ENCODE measurements at places on chromosomes 7 and 10.
A peak's percentile ranks its signal among the peaks of the same experiment; 100 is the strongest.

GRCh38 chr10:49784681-49785080 lies 22.6 kb upstream of the OGDHL start:
- DNase-seq: no peak

GRCh38 chr7:1744296-1745017 lies 74.4 kb downstream of the ELFN1 start:
- no peak for DNase-seq

DNA sequence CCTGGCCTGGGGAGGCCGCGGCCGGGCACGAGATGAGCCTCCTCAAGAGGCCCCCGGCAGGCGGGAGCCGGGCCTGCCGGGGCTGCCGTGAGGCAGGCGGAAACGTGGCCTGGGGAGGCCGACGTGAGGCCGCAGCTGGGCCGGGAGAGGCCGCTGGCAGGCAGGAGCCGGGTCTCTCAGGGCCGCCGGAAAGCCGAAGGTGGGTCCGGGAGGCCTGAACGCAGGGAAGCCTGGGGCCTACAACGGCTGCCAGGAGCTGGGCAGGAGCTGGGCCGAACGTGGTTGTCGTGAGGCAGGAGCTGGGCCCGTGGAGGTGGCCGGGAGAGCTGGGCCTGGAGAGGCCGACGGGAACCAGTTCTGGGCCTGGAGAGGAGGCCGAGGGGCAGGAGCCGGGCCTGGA lies 171.9 kb downstream of the TPST1 start:
- DNase-seq: no peak

DNA sequence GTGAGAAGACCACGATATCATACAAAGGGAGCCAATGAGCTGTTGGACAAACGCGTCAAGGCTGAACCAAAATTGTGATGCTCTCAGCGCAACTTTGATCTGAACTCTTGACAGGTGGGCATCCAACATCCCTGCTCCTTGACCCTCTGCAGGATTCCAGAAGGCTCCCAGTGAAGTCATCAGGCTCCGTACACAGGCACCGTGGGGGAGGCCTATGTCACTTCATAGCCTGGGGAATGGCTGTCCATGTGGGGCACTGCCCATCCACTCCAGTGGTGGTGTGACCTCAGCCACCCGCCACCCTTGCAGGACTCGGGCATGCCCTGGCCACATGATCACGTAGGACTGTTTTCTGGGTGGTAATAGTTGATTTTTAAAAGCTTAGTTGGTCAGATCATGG lies 233.8 kb upstream of the GRB10 start:
- DNase-seq: no peak

GRCh38 chr7:141369422-141369821 lies 181.8 kb upstream of the AGK start:
- DNase-seq: peak; percentile 66

- DNase-seq: no peak
Observed at GRCh38 chr10:14705548-14706230, 69.0 kb downstream of the FAM107B start.

- DNase-seq: no peak
Observed at GRCh38 chr7:42753811-42754363, 158.0 kb downstream of the C7orf25 start.

DNA sequence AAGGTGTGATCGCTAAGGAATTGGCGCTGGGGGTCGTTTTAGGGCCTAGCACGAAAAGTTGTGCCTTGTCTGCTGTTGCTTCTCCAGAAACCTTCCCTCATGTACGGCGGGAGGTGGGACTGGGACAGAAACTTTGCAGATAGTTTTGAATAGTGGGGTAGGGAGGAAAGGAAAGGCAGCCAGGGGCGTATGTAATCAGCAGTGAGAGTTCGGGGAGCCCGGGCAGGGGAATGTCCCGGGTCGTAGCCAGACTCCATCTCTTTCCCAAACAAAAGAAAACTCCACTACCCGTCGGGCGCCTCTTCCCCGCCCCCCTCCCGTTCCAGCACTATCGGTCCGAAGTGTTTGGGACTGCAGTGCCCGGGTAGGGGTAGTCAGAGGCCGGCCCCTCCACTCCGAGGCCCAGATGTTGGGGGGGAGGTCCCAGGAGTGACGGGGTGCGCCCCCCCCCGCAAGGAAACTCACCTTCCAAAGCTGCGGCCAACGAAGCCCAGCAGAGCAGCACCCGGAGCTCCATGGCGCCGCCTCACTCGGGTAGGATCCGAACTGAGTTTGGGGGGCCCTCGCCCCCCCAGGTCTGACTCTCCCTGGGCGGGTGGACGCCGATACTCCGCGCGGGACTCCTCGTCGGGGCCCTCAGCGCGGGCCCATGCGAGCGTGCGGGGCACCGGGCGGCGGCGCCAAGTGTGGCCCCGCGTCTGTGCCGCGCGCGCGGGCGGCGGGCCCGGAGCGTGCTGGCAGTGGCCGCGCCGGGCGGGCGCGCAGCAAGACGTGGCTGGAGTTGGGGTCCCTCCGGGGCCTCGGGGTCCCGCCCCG lies 601 bp downstream of the EPHB4 start:
- no peak for DNase-seq

GRCh38 chr10:17213646-17214349 lies 12.3 kb upstream of the TRDMT1 start:
- DNase-seq: no peak

- no peak for DNase-seq
Observed at GRCh38 chr7:19161671-19162070, 16.4 kb upstream of the FERD3L start.

GRCh38 chr10:13614530-13615332 lies 28.0 kb downstream of the PRPF18 start:
- no peak for DNase-seq

DNA sequence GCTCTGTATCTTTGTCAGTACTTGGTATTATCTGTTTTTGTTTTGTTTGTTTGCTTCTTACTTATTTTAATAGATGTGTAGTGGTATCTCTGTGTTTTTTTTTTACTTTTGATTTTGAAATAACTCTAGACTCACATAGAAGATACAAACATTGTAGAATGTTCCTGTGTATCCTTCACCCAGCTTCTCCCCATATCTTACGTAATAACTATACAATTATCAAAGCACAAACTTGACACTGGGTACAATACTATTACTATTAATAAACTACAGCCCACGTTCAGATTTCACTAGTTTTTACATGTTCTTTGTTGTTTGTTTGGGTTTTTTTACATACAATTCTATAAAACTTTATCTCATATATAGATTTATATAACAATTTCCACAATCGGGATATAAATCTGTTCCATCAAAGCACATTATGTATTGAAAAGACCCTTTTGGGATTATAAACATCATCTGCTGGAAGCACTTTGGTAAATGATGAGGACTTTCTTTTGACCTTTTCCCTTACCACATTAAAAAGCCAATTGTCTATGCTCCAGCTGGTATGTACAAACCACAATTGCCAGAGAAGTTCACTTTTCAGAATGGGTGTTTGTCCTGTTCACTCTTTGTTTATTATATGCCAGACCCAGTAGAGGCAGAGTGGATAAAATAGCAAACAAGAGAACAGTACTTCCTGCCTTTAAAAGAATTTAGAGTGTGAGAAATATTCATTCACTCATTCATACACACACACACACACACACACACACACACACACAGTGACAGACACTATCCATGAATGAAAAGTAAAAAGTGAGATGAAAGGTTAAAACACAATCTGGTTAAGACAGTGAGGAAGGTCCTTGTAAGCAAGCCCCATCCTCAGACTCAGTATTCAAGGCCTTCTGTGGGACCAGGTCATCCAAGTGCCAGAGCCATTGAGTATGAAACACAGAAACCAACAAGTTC lies 113.0 kb downstream of the SGMS1 start:
- DNase-seq: no peak

GRCh38 chr10:85262992-85263391 lies 934.6 kb downstream of the CCSER2 start:
- DNase-seq: no peak

DNA sequence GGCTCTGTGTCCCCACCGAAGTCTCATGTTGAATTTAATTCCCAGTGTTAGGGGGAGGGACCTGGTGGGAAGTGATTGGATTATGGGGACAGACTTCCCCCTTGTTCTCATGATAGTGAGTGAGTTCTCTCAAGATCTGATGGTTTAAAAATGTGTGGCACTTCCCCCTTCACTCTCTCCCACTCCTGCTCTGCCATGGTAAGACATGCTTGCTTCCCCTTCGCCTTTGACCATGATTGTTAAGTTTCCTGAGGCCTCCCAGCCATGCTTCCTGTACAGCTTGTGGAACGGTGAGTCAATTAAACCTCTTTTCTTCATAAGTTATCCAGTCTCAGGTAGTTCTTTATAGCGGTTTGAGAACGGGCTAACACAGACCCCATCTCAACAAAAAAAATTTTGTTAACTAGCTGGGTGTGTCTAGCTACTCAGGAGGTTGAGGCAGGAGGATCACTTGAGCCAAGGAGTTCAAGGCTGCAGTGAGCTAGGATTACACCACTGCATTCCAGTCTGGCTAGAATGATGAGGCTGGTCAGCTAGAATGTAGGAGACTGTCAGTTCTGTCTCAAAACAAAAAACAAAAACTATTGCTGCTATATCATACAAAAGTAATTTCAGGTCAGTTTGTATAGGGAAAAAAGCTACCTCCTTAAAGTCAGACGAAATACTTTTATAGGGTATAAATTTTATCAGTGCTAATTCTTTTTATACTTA lies 57.7 kb downstream of the ATAD1 start:
- no peak for DNase-seq

GRCh38 chr10:127945948-127946711 lies 39.2 kb downstream of the PTPRE start:
- no peak for DNase-seq

DNA sequence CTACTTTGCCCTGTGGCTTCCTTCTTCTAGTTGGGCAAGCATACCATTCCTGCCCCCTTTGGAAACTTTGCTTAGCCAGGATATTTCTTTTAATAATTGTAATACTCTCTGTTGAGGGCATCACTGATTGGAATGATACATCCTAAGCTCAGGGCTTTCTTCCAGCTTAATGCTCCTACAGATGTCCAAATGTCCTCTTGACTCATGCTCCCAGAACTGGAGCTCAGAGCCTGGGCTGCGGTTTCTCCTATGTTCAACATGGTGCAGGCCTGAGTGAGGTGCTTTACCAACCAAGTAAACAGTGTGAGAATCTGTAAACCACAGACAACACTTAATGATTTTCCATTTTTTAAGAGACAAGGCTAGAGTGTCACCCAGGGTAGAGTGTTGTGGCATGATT lies 108.6 kb downstream of the LRRC4 start:
- DNase-seq: no peak

DNA sequence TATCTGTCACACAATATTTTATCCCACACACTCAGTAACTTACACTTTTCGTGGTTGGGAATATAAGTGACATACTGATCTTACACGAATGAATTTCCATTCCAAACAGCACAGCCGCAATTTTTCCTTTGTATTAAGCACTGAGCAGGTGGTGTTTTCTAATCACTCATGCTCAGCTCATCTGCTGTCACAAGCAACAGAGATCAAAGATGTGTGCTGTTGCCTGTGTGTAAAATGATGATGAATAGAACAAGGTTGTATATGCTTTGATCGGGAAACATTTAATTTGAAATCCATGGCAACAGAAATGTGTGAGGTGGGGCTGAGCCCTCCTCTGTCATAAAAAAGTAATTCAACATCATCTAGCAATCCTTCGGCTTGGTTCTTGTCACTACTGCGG lies 927.7 kb upstream of the MBL2 start:
- DNase-seq: no peak

- DNase-seq: no peak
Observed at GRCh38 chr10:100446130-100446761, 16.6 kb upstream of the WNT8B start.

DNA sequence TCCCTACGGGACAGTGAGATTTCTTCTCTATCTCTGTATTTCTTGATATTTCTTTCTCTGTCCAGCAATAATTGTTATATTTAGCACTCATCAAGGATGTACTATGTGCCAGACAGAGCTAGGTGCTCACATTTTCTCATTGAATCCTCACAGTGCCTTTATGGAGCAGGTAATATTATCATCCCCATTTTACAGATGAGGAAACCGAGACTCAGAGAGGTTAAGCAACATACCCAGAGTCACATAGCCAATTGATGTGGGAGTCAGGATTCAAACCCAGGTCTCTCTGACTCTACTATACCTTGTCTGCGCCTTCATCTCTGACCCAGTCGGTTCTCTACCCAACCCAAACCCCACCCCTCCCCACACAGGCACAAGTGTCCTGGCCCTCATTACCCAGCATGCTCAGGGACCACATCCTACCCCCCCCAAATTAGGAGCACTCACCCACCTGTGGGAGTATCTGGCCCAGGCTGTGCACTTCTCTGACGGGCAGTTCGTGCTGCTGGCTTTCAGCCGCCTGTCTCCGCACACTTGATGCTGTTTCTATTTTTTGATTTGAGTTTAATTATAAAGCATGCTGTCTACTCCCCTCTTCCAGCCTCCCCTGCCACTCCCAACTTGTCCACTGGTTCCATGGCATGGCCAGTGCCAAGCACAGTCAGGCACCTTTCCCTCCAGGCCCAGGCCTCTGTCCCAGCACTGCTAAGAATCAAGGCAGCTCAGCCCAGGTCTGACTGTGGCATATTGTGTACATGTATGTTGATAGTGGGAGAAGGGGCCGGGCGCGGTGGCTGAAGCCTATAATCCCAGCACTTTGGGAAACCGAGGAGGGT lies 9.8 kb upstream of the SAMD8 start:
- no peak for DNase-seq

DNA sequence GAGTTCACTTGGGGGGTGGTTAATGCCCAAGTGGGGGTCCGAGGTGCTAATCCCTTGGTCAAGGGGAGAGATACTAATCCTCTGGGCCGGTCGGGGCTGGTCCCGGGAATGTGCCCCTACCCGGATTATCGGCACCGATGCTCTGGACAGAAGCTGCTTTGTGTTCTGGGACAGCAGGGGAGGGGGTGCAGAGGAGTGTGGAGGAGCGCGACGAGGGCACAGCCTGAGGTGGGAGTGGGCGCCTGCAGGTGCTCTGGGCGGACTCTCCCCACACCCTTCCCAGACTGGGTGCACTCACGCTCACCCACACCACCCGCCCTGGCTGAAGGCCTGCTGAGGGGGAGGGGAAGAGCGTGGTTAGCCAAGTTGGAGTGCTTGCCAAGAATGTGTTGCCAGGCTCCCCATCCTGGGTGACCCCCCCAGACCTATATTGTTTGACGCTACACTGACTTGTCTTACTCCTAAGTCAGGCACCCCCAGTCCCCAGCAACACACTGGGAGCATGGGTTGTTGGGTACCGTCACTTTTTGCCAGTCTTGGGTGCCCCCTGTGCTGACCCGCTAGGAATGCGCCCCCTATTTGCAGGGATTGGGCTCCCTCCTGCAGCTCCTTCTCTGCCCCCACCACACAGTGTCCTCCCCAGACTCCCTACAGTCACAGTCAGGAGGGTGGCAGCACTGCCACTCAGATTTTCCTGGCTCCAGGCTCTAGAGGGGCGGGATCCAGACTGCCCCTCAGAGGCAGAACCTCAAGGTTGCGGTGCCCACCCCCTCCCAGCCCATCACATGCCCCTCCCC lies 1.2 kb downstream of the SLC4A2 start:
- DNase-seq: no peak

- DNase-seq: no peak
Observed at GRCh38 chr10:124586142-124586541, 124.5 kb downstream of the LHPP start.
